Bone marrow (tissue), 2 donors: ENCODE measurements at places on chromosomes 12 and 14.
A peak's percentile ranks its signal among the peaks of the same experiment; 100 is the strongest.

GRCh38 chr12:3533703-3534386 lies 42.8 kb downstream of the PRMT8 start:
- no peak for DNase-seq

- no peak for DNase-seq
Measured at GRCh38 chr14:34262127-34262910, 199.7 kb downstream of the SPTSSA start.

GRCh38 chr12:31732926-31733548 lies 4.2 kb upstream of the AMN1 start:
- DNase-seq, result peak; percentile 51

DNA sequence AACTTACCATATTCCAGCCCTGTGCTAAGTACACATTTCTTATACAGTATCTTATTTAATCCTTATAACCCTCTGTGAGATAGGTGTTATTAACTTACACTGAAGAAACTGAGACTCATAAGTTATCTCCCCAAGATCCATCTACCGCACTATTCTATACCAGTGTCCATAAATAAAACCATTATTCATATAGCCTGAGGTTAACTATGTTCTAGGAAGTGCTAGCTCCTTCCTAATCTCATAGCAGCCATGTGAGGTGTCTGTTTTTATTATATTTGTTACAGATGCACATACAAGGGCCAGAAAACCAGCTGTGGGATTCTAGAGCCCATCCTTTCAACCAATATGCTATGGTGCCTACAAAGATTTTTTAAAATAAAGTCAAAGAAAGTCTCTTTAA lies 100.3 kb upstream of the RAP1B start:
- no peak for DNase-seq

DNA sequence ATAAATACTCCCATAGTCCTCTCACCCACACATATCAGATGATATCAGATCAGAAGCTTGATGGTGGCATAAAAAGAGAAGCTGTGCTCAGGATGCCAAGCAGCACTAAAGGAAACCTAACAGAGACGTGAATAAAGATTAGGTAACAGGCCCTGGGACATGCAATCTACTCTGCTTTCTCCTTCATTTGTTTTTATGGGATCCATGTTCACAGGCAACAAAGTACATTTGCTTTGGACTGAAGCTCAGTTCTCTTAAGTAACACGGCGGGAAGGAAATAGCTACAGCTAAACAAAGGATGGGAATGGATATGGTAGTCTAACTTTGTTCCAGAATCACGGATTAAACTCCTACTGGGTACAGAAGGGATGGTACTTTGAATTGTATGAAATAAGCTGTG lies 119.5 kb downstream of the TTC7B start:
- DNase-seq, result no peak

- DNase-seq, result no peak
Measured at GRCh38 chr14:64995291-64995690, 8.6 kb downstream of the FNTB start.

DNA sequence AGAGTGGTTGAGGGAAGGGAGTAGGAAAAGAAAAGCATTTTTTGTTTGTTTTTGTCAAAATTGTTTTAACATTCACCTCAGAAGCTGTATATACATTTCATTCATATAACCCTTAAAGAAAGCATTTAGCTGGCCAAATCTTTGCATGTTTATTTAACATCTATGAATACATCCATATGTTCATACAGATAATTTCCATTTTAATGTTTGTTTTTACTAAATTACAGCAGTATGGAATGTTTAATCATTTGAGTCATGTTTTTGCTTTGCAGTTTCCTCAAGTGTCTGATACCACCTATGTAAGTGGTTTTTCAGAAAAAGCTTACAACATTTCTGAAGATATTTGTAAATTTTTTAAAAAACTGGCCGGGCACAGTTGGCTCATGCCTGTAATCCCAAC lies 84.3 kb upstream of the ATF1 start:
- no peak for DNase-seq
